ENCODE measurements at places on chromosomes 5 and 9. TPM values are rescaled to one million over a fixed set of nuclear protein-coding genes. Genes with fewer than 3 reads are reported as not detected.

The DMRT1 gene
- not detected for total RNA-seq

The CDO1 gene
- total RNA-seq: 0.43 TPM

The FAM163B gene
- not detected for total RNA-seq

The RNF183 gene
- total RNA-seq: not detected

The PCDHB9 gene
- total RNA-seq: 0.22 TPM

The SPINK6 gene
- not detected for total RNA-seq

Data from dermis lymphatic vessel endothelial cell (primary cell).